Left colon (tissue), 2 donors: ENCODE measurements at places on chromosomes 1 and 21.

GRCh38 chr1:175145899-175146528 is 46.6 kb downstream of the KIAA0040 start:
- DNase-seq = no peak

DNA sequence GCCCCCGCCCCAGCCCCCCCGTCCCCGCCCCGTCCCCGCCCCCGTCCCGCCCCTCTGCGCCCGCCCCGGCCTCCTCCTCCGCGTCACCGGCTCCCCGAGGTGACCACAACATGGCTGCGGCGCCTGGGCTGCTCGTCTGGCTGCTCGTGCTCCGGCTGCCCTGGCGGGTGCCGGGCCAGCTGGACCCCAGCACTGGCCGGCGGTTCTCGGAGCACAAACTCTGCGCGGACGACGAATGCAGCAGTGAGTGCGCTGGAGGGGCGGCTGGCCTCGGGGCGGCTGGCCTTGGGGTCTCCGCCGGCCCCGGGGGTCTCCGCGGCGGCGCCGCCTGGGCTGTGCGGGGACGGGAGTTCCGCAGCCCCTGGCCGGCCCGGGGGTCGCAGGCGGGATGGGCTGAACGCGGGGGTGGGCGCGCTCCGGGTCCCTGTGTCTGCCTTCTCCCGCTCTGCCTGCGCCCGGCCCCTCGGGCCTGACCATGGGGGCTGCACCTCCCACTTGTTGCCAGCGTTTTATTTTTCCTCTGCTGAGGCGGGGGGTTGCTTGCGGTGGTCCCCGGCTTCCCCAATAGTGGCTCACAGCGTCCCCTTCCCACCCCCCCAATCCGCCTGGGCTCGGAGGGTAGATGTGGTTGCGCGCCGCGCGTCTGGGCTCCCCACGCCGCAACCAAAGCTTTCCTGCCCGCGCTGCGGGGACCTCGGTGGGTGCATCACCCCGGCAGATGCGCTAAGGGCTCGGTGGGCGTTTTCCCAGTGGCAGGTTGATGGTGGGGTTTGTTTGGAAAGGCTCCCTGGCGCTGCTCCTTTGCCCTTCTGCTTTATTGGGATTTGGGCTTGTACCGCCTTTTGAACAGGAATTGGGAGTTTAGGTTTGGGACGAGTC is at the start of gene MIA3:
TSS of gene MIA3 (plus strand) at position 97 of the 879 bp plus-strand sequence. CDS start at position 111, 14 bp downstream.
- DNase-seq = peak; percentile 85

- no peak for DNase-seq
Measured at GRCh38 chr1:15731735-15732685, 4.0 kb upstream of the SLC25A34 start.

GRCh38 chr1:219383281-219383680 is 209.6 kb downstream of the LYPLAL1 start:
- no peak for DNase-seq

DNA sequence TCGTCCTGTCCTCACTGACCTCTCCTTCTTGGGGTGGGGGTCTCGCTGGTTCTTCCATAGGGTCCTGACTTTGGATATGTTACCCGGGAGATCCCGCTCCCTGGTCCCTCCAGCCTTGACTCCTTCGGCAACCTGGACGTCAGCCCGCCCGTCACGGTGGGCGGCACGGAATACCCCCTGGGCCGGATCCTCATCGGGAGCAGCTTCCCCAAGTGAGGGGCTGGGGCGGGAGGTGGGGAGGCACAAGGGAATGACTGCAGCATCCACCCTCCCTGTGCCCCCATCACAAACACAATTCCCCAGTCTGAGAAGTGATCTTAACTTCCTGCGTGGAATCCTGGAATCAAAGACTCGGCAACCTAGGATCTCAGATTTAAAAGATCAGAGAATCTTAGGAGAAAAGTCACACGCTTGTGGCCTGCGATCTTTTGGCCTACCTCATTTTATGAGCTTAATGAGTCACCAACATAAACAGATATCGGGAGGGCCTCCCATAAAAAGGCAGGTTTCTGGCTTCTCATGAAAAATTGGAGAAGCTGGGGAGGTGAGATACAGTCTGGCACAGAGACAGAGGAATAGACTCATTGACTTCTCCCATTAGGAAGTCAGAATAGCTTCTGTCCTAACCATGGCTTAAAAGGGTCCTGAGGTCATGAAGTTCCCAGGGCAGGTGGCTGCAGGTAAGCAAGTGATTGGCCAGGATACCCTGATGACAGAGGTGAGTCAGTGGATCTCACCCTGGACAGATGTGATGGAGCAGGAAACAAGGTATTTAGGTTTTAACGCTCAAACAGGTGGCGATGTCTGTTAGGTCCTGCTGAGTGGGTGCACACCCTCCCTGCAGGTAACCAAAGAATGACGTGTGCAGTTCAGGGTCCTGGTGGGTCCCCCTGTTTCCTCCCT is 15.9 kb upstream of the PADI3 start:
- DNase-seq = peak; percentile 31

DNA sequence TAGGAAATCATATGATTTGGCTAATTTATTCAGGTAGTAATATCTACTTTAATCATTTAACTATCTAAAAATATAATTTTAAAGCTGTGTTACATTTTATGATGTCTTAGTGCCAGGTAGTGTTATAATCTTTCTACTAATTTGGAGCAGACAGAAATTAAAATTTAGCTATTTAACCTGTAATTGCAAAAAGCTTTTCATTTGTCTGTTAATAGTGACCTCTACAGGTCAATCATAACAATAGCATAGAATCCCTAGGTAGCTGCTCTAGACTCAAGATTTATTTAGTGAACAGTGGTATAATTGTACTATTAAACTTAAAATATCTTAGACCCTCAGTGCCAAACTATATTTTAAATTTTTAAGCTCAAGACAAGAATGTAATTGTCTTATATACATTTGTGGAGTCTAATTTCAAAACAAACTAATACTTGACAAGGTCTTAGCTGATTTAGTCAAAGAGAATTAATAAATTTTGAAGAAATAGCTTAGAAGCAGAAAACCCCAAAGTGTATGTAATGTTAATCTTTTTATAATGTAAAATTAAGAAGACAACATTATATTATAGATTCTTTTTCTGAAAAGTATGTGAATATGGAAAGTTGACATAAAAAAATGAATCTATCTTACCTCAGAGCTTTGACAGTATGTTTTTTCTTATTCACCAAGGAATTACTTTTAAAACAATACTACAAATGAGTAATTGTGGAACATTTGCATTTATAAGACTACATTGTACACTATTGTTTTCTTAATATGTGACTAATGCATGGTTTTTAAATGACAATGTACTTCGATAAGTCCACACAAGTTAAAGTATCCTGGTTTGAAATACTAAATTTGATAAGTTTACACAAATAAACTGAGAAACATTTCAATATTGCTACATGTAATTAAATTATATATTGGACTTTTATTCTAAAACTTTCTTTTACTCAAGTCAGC is 64.1 kb upstream of the RNPC3 start:
- DNase-seq = no peak

- no peak for DNase-seq
Measured at GRCh38 chr21:40284409-40284808, 417.2 kb downstream of the PCP4 start.
